ENCODE measurements at places on chromosomes 3 and 15.

DNA sequence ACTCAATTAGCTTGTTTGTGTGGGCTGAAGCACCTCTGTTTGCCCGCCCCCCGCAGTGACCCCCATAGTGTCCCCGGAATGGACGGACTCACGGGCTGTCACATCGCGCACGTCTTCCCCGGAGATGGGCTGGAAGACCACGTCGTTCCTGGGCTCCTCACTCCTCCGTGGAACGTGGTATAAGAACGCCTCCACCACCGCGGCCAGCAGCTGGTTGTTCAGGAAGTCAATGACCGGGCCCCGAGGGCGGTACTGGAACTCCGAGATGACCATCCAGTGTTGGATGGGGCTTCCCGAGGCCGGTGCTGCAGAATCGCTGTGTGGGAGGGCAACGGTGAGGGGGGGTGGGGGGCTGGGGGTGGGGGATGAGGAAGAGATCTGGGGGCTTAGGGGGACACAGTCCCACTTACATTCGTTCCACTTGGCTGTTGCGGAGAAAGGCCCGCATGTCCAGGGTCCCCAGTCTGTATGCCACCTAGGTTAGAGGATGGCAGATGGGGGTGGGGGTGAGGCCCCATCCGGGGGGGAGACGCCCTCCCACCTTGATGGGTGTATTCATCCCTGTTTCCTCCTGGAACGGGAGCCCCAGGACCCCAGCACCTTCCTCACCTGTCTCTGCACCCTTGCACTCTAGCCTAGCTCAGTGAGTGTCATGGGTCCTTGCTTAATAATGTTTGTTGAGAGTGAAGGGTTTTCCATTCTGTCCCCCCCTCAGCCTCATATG, 30.2 kb downstream of the MUC20 start:
- no peak for DNase-seq

DNA sequence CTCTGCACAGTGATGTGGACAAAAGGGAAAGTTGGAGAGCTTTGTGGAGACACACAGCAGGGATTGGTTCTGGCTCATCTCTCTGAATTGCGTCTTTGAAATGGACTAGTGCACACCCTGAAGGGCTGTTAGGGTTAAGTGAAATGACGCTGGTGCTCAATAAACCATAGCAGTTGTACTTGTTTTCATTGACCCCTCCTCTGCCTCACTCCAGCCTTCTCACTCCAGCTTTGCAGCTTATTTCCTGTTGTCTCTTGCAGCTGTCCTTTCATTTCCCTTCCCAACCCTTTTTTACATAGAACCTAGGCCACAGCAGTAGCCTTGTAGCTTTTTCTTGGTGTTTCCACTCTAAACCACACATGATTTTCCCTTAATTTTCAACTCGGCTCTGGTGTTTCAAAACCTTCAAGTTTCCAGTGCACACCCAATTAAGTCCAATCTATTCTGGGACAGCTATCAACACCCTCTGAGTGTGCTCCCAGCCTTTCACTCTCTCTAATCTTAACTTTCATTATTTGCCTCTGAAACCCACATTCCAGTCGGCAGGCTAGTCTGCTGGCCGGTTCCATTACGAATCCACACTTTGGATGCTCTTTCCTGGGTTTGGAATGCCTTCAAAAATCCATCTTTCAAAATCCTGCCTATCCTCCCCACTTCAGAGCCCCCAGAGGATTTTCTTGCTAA, 6.4 kb downstream of the C3orf52 start:
- DNase-seq = no peak

DNA sequence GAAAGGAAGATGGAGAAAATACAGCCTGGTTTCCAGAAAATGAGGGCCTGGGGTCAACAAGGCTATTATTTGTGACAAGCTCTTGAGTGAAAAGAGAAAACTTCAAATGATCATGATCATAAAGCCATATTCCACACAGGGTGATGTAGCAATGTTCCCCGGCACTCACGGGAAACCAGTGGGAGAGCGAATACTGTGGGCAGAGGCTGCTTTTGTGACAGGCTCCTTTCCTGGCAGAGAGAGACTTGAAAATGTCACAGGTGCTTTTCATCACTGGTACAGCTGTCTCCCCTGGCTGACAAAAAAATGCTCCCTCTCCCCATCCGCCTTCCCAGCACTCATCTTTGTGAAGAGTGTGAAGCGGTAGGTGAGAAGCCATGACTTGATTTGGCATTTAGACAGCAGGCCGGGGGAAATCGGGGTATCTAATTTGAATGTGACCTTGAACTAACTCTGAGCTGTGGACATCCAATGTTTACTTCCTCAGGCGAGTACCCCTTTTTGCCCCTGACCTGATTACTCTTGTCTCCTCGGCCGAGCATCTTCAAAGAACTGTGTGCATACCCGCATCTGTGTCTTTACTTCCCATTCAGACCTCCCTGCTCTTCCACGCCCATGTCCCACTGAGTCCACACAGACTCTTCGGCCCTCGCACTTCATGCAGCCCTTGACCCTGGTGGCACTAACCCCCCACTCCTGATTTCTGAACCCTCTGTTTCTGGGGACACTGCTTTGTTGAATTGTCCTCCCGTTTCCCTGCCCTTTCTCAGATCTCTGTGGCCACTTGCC, 23.2 kb downstream of the CA12 start:
- DNase-seq = no peak

DNA sequence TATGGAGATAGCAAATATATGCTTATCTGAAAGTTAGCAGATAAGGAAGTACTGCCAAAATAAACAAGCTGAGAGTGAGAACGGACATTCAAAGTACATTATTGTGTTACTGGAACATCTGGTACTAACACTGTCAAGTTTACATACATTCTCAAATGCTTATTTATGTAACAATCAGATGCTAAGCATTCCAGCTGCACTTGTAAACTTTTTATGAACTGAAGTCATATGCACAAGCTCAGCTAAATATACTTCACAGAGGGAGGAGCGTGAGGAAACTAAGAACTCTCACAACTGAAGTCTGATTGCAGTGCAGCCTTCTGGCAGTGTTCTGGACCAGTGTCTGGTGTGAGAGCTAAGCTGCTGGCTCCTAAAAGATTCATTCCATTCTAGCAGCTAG, 223.7 kb upstream of the NANOGP8 start:
- no peak for DNase-seq

DNA sequence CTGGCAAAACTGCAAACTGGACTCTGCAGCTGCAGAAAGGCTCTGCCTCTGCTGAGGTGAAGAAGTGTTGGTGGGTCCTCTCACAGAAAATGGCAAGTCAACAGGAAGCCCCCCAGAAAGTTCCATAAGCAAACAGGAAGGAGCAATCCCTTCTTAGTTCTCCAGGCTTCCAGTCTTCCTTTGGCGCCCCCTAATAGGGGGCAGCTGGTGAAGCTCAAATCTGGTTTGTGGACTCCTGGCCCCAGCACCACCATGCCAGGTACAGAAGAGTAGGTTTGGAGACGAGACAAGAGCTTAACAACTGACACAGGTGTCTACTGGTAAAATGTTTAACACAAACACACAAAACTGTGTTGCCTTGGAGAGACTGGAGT, 35.5 kb downstream of the LEO1 start:
- no peak for DNase-seq

DNA sequence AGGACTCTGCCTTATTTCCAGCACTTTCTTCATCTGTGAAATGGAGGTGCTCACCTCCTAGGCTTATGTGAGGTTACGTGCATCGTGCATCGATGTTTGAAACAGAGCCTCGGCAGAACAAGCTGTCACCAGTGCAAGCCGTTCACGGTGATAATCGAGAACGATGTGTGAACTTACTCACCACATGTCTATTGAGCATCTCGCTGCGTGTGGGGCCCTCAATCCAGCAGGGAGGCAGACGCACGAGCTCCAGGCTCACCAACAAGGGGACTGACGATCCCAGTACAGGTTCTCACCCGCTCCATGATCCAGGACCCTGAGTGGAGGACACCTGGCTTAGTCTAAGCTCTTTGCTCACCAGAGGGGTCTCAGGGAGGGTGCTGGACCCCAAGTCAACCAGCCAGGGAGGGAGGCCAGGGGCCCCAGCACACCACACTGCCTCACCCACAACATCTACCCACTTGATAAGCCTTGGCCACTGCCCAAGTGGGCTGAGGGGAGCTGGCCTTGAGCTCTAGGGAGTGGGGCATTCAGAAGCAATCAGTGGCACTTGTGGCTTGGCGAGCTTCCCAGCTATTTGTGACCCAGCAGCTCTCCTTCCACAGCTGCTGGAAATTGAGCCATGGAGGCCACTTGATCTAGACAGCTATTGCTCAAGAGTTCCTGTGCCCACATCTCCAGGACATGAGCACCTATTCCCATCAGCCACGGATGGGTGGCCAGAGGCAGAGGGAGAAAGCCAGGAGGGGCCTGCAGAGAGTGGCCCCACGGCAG, 34.4 kb upstream of the SLC6A1 start:
- no peak for DNase-seq

DNA sequence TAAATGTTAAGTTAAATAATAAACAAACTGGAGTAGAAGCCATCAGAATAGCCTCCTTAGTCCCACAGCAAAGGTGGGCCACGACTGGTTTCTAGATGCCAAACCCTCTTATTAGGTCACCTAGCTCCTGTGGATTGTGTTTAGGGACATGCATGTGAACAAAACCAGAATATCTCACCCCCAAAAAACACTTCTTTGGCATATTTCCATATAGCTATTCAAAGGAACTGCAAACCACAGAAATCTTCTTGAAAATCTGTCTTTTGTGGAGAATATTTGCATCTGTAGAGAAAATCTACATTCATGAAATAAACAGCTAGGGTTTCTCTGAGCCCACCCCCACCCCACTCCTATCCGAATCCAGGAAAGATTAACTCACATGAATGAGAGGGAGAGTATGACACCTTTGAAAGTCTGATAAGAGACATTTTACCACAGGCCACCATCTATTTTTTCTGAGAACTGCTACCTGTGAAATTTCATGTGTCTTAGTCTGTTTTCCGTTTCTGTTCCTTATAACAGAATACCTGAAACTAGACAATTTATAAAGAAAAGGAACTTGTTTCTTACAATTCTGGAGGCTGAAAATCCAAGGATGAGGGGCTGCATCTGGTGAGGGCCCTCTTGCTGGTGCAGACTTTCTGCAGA, 159.4 kb downstream of the NEK10 start:
- no peak for DNase-seq

GRCh38 chr3:168134931-168135330, 39.2 kb upstream of the GOLIM4 start:
- DNase-seq = no peak

- DNase-seq = no peak
These were observed 248.5 kb downstream of the TIGIT start for GRCh38 chr3:114542359-114542758.

GRCh38 chr15:79051941-79052731, 38.4 kb downstream of the RASGRF1 start:
- no peak for DNase-seq

- no peak for DNase-seq
These were observed at the start of gene GADL1 for GRCh38 chr3:30894521-30895251. TSS of gene GADL1 (minus strand) at chr3:30894661. CDS start at chr3:30894614, 47 bp downstream.

- peak; percentile 41 for DNase-seq
These were observed 365.5 kb downstream of the SHQ1 start for GRCh38 chr3:72482589-72483321.

GRCh38 chr3:30510596-30510995, 95.8 kb upstream of the TGFBR2 start:
- no peak for DNase-seq

DNA sequence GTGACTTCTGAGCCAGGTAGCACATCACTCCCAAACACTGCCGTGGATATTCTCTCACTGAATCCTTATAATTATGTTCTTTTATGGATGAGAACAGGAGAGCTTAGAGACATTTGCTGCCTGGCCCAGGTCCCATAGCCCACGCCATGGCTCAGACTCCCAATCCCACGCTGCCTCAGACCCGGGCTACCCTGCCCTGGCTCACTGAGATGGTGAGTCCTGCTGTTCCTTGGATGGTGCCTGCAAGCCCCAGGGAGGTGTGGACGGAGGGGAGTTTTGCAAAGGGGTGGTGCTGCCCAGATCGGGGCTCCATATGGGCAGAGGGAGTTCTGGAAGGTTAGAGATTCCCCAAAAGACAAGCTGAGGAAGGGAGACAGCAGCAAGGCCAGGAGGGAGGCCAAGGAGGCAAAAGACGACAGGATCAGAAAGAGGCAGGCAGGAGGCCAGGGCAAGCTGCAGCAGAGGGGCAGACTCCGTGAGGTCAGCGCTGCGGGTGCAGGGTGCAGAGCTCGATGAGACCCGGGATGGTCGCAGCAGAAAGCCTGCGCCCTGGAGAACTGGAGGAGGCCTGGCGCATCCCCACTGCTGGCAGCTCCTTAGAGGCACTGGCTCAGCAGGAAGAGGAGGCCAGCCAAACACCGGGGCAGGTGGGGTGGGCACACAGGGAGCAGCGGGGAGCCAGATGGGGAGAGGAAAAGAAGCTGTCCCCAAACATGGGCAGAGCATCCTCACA, 95.7 kb upstream of the ALDH1A3 start:
- no peak for DNase-seq

DNA sequence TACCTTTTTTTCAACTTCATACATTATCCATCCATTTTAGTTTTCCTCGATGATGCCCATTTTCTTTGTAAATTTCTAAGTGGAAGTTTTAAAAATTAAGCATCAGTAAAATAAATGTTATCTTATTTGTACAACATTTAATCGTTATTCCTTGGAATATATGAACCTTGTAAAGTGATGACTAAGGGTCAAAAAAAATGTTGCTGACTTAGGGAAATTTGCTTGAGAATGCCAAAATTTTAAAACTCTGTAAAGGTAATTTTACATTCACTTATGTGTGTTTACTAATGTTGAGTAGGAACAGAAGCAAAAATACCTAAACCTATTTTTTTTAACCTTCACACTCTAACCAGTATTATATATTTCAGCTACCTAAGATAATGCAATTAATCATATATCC, 917.1 kb downstream of the VGLL3 start:
- DNase-seq = no peak

- DNase-seq = no peak
These were observed 163.1 kb downstream of the FMN1 start for GRCh38 chr15:33031324-33031821.

GRCh38 chr3:138972941-138973340, 25.9 kb downstream of the FOXL2NB start:
- no peak for DNase-seq

- DNase-seq = no peak
These were observed 204.5 kb downstream of the AKAP13 start for GRCh38 chr15:85584872-85585271.

GRCh38 chr3:144942093-144942837, 970.6 kb downstream of the DIPK2A start:
- no peak for DNase-seq

DNA sequence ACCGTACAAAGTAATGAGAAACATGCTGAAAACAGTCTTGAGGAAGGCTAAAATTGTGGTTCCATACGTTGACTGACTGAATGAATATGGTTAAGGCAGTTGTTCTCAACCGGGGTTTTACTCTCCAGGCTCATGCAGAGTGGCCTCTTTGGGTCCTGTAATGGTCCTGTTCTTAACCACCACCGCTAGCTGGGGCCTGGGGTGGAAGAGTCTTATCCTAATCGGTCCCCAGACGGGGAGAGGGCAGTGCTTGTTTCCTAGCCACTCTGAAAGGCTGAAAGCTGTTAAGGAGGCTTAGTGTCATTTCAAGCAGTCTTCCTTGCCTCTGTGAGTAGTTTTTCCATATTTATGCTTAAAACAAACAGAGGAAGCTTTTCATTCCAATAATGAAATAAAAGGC, 32.0 kb downstream of the SELENOT start:
- DNase-seq = no peak
